ENCODE measurements at places on chromosomes 7 and 10.
A peak's percentile ranks its signal among the peaks of the same experiment; 100 is the strongest.

GRCh38 chr7:130037703-130038102 lies 13.5 kb downstream of the ZC3HC1 start:
- no peak for DNase-seq

DNA sequence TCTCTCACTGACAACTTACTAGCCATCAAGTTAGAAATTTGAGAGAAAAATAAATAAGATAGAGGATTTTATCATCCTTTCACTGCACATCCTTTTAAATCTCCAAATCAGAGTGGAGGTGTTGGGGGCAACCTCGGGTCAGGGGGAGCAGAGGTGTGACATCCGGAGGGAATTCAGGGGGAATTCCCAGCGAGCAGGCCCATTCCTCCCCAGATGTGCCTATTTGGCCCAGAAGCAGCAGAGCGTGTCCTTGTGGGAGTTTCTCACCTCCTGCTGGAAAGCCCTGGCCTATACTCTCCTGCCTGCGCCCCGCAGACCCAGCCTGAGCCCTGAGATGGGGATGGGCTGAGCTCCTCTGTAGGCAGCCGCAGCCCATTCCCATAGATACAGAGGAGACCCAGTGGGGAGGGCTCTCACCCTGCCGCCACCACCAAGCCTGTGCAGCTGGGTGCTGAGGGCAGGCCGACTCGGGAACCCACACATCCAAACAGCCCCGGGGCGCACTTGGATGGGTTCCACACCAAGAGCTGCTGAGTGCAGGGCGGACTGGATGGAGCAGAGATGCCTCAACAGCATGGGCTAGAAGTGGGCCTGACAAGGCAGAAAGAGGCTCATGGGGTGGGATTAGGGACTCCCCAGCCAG lies 124.5 kb downstream of the CXCL12 start:
- no peak for DNase-seq

GRCh38 chr7:152862856-152863255 lies 103.3 kb downstream of the ACTR3B start:
- no peak for DNase-seq

DNA sequence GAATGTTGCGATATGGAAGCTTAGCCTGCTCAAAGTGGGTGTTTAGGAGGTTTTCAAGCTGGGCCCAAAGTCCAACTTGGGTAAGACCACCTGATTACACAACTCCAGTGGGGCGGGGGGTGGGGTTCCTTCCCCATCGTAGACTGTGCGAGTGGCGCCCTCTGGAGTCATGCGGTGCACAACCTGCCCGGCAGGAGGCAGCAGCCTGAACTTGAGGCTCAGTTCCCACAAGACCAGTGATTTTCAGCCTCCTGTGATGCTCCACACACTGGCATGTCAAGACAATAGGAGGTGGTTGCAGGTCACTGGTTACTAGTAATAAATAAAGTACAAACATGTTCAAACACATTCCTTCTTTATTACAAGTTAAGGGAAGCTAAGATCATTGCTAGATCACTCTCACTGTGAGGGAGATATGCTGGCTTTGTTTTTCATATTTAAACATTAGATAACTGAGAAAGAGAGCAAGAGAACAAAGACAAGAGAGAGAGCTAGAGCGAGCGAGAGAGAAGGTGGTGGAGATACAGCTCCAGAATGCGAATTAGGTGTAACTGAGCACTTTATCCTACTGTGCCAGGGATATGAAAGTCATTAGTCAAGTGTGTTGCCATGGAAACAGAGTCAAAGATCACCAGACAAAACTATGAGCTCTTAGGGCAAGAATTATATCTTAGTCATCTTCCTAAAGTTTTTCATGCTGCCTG lies 97.4 kb upstream of the BMPER start:
- peak; percentile 49 for DNase-seq

GRCh38 chr10:57468894-57469432 lies 798.7 kb downstream of the IPMK start:
- DNase-seq = no peak

- DNase-seq = no peak
Measured at GRCh38 chr10:122168598-122169394, 102.3 kb upstream of the BTBD16 start.
